Fibroblast of skin of scalp (primary cell): ENCODE measurements at places on chromosomes 5 and 9.

GRCh38 chr5:20972419-20972925 lies 984.5 kb upstream of the CDH18 start:
- peak; percentile 31 for DNase-seq

DNA sequence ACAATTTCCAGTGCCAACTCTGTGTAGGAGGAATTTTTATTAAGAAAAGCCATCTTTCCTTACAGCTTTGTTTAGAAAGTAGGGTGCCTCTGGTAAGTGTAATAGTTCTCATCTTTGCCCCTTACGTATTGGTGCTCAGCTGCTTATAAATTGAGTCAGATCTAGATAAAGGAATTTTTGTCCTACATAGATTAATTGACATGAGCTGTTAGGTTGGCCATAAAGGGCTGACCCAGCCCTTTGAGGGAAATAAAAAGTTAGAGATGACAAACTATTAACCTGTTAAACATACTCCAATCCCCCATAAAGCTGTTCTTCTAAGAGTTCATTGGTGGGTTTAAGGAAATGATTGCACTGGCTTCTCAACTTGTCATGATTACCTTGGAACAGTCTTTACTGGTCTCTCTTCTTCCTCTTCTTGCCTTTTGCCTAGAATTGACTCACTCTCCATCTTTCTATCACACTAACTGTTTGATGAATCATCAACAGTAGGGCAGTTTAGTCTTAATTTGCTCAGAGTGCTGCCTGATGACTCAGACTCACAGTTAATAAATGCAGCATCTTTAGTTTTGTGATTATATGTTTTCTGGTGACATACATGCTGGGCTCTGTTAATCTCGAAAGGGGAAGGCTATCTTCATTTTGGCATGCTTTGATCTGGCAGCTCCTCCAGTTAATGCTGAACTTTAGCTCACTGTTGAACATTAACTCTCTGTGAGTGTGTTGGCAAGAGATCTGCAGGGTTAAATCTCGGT lies 51.7 kb downstream of the ARHGAP26 start:
- peak; percentile 86 for DNase-seq

- DNase-seq: no peak
Observed at GRCh38 chr9:86176468-86176867, 77.1 kb upstream of the GOLM1 start.

GRCh38 chr5:108193021-108193795 lies 188.7 kb downstream of the FBXL17 start:
- peak; percentile 80 for DNase-seq

GRCh38 chr9:15999422-16000339 lies 446.8 kb downstream of the CCDC171 start:
- DNase-seq: peak; percentile 93

- DNase-seq: peak; percentile 42
Observed at GRCh38 chr5:2710910-2711309, 40.6 kb downstream of the IRX2 start.

- peak; percentile 57 for DNase-seq
Observed at GRCh38 chr9:3578786-3579185, 53.0 kb upstream of the RFX3 start.

GRCh38 chr5:35194635-35195471 lies 35.4 kb downstream of the PRLR start:
- no peak for DNase-seq

DNA sequence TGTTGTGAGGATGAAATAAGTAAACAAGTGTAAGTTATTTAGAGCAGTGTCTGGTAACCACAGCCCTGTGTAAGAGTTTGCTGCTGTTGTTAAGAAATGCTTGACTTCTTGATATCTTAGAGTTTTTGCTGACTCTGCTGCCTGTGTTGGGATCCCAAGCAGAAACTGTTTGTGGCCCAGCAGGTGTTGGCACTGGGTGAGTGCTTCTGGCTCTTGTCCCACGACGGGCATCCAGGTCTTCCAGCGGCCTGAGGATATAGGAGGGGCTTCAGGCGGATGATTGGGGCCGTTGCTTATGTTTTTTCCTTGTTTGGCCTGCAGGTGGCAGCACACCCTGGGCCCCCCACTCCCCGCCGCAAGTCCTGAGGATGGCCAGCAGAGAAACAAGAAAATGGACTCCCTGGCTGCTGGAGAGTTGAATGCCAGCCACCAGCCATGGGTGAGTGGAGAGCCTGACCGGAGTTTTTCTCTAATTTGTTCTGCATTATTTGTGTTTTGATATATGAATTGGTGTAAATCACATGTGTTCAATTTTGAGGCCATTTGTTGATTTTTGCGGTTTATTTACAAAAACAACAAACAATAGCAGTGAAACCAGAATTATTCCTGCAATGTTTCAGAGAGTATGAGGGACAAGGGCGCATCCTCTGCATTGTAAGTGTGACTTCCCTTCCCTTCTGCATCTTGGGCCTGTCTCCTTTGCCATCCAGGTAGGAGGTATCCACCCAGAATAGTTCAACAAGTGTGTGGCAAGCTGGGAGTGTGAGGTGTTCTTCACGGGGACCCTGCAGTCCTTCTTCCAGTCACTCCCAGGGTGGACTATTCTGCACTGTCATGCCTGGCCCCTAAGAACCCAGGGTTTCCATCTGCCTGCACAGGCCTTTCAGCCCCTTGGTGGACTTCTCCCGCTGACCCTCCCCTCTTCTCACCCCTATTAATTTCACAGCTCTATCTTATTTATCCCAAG lies 50.3 kb downstream of the SLC22A5 start:
- peak; percentile 80 for DNase-seq

GRCh38 chr5:82185851-82186250 lies 92.3 kb downstream of the RPS23 start:
- DNase-seq: no peak

DNA sequence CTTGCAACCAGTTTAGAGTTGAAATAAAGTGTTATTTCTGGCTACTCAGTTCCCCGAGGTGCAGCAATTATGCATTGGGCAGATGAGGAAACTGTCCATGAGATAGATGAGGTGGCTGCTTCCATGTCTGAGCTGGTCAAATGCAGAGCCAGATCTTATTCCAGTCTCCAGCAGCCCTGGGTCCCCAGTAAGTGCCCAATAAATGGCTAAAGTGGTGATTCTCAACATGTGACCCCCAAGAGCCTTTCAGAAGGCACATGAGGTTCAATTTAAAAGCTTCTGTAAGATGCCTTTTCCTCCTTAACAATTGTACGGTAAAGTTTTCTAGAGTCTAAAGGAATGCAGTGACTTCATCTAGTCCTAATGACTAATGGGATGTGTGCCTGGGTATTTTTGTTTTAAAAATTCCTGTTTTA lies 17.5 kb downstream of the ATOX1 start:
- peak; percentile 88 for DNase-seq
